ENCODE measurements at places on chromosomes 2 and 18.

DNA sequence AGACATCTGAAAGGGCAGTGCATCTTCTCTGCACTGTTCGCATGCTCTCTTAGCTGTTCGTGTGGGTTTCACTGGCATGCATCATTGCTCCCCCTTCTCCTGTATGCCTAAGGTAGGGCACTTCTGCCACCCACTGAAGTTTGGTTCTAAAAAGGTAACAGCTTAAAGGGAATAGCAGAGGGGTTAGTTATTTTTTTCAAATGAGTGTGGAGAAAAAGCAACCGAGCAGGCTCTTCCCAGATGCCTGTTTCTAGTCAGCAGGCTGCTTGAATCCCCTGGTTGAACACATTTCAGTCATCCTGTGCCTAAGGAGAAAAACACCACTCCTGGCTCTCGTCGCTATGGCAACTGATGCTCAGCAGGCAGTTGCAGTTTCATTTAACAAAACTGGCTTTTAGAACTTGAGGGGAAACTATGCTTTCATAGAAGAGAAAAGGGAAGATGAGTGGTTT is 69.8 kb upstream of the GALNT3 start:
- DNase-seq, result peak; percentile 7

DNA sequence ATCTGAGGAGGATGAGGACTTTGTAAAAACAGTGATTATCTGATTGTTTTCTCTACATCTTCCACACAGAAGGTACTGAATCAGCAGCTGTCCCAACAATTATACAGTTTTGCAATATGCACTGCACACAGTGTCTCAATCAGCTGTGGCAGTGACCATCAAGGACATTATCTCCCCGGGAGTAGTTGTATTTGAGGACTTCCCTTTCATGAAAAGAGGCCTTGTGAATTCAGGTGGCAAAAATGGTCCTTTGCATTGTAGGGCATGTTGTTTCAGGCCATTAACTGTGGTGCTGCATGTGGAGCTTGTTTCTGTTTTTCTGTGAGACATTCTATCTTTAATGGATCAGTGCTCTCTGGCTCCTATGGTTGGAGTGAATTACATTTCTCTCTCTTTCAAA is 779.4 kb upstream of the FSHR start:
- DNase-seq, result no peak

DNA sequence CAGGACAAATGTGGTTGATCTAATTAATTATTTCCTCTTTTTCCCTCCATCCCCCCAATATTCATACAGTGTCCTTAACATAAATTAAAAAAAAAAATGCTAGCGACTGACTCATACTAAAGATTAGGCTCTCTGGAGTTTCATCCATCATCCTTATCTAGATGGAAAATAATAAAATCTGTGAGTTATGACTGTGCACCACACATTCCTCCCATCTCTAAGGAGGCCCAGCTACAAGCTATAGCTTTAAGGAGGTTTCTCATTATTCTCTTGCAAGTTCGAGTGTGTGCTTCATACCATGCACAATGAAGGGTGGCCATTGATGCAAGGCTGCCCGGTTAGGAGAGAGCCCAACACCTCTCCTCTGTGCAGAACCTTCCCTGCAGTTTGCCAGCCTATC is 77.3 kb downstream of the XDH start:
- no peak for DNase-seq

DNA sequence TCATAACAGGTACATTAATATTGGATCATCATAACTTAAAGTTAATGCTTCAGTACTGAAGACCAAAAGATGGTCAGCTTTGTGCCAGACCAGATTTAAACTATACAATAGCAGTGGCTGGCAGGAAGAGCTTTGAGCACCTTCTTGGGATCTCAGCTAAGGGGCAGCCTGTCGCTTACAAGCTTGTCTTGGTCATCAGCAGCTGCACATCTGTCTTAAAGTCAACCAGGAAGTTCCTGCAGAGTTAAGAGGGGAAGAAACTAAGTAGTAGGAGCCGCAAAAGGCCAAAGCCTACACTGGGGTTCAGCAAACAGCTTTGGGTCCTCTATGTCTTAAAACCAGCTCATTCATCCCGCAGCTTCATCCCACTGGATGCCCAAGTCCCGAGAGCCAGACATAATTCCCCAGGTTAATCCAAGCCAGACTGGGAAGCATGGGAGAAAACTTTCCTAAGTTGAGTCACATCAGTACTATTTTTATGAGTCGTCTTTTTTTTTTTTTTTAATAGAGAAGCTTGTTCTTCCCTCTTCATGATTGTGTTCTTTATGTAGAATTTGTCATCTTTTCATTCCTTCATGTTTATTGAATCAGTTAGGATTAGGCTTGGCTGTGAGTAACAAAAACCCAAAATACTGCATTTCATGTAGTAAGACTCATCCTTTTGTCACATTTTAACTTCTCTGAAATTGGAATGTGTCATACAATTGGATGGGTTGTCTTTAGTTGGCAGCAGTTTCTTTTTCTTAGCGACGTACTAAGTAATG is 59.3 kb downstream of the SERTAD2 start:
- DNase-seq, result no peak

GRCh38 chr18:2900684-2901422 is 54.0 kb downstream of the EMILIN2 start:
- no peak for DNase-seq

DNA sequence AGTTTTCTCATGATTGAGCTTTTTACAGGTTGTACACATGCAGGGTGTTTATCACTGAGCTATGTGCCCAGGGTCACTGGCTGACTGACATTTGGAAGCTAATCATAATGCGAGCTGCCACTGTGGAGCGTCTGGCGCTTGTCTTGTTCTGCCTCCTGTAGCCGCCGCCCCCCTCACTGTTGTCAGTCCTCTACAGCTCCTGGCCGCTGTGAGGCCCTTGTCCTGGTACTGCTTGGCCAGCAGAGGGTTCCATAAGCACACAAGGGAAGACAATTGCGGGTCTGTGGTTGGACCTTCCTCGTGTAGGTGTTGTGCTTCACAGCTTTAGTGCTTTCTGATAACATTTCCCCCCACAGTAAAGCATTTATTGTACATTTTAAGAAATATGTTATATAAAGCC is 105.6 kb upstream of the LDLRAD4 start:
- DNase-seq, result no peak

- no peak for DNase-seq
Observed at GRCh38 chr2:223155956-223156355, 104.0 kb downstream of the KCNE4 start.
